Fibroblast of upper back skin (primary cell): ENCODE measurements at places on chromosomes 11 and 22.

- DNase-seq: no peak
Measured at GRCh38 chr11:113213549-113213948, 100.8 kb upstream of the TTC12 start.

DNA sequence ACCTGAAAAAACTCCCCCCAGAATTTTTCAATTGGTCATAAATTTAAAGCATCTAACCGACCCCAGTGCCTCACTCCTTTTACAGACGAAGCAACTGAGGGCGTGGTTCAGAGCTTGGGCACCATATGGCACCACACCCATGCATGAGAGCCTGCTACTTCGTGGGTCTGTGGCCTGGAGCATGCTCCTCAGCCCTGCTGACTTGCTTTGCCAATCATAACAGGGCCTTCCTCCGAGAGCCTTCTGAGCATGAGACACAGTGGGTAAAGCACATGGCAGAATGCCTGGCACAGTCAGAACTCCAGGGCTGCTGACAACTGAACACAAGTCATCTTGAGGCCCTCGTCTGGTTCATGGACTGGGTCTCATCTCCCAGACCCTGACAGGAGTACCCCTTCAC, 33.3 kb downstream of the HIRA start:
- DNase-seq: no peak

- DNase-seq: no peak
Measured at GRCh38 chr11:134124660-134125451, 56.0 kb downstream of the JAM3 start.

- peak; percentile 91 for DNase-seq
Measured at GRCh38 chr11:109435121-109435742, 13.2 kb downstream of the C11orf87 start.

- peak; percentile 72 for DNase-seq
Measured at GRCh38 chr11:1153951-1154493, 3.7 kb upstream of the MUC5AC start.

- DNase-seq: no peak
Measured at GRCh38 chr22:46734830-46735453, 3.1 kb downstream of the CERK start.

DNA sequence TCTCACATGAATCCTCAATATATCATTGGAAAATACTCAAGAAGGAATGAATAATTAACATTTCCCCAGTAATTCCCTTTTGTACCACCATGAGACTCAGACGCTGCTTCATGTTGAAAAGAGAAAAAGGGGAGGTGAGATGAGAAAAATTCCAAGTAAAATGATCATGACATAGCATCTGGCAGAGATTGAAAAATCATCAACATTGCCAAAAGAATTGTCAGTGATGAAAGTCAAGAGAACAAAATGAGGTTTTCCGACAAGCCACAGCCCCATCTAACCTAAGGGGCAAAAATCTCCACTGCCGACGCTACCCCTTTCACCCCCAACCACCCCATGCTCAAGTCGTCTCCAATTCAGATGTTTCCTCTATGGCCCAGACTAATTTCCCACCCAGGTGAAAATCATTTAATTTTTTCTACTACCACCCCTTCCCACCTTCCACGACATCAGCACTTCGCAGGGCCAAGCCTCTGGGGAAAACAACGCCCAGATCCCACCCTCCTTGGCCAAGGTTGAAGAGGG, 1.2 kb downstream of the RAB6A start:
- peak; percentile 26 for DNase-seq

DNA sequence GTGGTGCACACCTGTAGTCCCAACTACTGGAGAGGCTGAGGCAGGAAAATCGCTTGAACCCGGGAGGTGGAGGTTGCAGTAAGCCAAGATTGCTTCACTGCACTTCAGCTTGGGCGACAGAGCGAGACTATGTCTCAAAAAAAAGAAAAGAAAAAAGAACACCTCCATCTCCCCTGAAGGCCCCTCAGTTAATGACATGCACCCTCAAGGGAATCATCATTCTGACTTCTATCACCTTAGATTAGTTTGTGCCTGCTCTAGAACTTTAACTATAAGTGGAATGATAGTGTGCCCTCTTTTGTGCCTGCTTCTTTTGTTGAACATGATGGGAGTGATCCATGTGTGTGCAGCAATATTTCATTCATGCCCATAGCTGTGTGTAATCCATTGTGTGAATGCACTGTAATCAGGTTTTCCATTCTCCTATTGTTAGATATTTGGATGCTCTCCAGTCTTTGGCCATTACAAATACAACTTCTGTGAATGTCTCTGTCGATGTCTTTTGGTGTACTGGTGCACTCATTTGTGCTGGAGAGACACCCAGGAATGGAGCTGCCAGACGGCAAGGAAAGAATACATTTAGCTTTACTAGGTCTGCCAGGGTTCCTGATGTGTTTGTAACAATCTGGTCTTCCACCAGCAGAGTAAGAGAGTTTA, 883 bp upstream of the VPREB3 start:
- DNase-seq: no peak

GRCh38 chr11:10314199-10315072, 9.6 kb downstream of the ADM start:
- DNase-seq: peak; percentile 40

GRCh38 chr22:19892257-19892879, 37.7 kb upstream of the GNB1L start:
- peak; percentile 51 for DNase-seq

GRCh38 chr11:112400476-112401014, 139.9 kb upstream of the PLET1 start:
- DNase-seq: no peak

- peak; percentile 23 for DNase-seq
Measured at GRCh38 chr11:67118181-67118766, 789 bp upstream of the KDM2A start.

- no peak for DNase-seq
Measured at GRCh38 chr22:37768273-37768672, 39.5 kb upstream of the GCAT start.

DNA sequence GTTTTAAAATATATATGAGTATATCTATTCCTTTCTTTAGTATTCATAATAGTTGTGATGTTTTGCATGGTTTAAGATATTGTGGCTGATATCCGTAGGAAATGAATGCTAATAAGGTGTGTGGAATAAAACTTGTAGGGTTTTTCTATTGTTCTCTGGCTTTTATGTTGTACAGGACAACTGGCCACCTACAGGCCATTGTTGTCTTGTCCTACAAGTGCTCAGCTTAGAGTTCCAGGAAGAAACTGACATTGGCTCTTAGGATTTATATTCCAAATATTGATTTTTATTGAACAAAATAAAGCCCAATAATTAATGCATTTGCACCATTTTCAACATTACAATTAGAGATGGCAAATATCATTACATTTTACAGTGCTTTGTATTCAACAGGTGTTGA, 512.8 kb upstream of the TENM4 start:
- DNase-seq: no peak

DNA sequence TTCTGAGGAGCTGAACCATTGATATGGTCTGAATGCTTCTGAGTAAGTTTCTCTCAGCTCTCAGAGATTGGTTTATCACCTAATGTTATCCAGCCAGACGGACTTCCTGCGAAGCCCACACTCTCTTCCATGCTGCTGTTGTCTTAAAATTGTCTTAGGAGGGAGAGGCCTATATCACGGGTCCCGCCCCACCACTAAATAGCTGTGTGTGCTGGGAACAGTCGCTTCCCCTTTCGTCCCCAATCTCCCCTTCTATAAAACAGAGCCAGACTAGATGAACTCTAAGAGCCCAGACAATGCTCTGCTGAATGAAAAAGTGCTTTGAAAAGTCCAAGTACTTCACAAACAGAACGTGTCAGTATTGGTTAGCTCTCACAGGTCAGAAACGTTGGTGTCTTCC, 81.4 kb upstream of the AKIP1 start:
- no peak for DNase-seq

DNA sequence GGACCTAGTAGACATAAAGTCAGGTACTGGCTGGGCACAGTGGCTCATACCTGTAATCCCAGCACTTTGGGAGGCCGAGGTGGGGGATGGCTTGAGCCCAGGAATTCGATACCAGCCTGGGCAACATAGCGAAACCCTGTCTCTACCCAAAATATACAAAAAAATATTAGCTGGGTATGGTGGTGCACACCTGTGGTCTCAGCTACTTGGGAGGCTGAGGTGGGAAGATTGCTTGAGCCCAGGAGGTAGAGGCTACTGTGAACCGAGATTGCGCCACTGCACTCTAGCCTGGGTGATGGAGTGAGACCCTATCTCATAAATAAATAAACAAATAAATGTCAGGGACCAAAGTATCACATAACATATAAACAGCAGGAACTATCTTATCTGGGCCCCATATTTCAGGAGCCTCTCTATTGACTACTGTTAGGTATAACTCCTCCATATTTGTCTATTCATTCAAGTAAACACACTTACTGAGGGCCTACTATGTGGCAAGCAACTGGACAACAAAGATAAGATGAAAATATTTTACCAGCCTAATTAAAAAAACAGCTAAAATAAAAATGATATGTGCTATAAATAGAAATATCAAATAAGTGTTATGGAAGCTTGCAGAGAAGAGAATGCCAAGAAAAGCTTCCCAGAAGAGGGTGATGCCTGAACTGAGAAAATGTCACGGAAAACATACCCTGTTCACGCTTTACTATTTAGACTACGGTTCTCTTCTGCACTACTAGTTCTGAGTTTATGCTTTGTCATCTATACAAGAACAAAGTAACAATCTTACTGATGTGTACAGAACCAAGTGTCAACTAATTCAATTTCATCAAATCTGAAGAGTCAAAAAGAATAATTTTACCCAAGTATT, 2.0 kb downstream of the NUP98 start:
- no peak for DNase-seq

- DNase-seq: no peak
Measured at GRCh38 chr11:66912911-66913310, 45.3 kb downstream of the PC start.

- no peak for DNase-seq
Measured at GRCh38 chr11:67482275-67482826, 475 bp upstream of the AIP start.

DNA sequence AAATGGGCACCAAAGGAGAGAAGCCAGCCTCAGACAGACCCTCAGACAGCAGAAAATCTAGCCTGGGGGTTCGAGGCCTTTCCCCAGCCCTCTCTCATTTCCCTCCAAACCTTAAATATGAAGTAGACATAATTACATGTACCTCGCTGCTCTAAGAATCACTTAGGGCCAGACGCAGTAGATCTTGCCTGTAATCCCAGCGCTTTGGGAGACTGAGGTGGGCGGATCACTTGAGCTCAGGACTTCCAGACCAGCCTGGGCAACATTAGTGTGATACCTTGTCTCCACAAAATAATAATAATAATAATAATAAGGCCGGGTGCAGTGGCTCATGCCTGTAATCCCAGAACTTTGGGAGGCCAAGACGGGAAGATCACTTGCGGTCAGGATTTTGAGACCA, 52.1 kb upstream of the WNT7B start:
- no peak for DNase-seq

- DNase-seq: peak; percentile 25
Measured at GRCh38 chr11:70661761-70662501, 263.6 kb downstream of the CTTN start.

GRCh38 chr11:103147627-103148026, 38.4 kb downstream of the DYNC2H1 start:
- DNase-seq: no peak

GRCh38 chr22:20580179-20580578, 72.8 kb downstream of the MED15 start:
- no peak for DNase-seq

- no peak for DNase-seq
Measured at GRCh38 chr11:111575740-111576139, 26.5 kb upstream of the SIK2 start.

GRCh38 chr11:104645261-104646222, 252.7 kb downstream of the CASP12 start:
- no peak for DNase-seq

DNA sequence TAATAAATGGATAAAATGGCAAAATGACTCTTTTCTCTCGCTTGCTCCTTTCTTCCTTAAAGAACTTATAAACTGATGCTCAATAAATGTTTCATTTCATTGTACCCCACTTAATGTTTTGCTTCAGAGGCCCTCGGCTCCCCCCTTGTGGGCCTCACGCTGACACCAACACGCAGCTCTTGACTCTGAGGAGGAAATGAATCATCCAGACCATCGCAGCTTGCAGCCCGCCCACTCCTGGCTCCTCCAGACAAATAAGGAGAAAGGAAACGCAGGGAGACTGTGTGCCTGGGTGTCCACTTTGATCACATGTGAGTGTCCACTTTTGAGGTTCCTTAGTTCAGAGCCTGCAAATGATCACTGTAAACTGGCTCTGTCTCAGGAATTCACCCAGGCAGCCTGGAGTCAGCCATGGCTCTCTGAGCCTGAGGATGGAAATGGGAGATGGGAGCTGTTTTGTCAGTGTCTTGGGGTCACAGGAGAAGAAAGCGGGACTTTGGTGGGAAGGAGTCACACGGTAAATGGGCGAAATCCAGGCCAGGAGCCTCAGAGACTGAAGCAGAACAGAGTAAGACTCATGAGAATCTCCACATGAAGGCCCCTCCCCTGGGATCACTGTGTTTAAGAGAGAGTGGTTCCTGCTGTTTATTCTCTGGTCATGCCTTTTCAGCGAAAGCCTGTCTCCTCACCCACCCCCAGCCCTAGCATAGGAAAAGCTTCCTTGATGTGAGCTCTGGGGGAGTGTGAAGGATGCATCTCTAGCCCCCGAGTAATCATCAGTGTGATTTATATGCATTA, 96.5 kb downstream of the CWC15 start:
- DNase-seq: peak; percentile 95

DNA sequence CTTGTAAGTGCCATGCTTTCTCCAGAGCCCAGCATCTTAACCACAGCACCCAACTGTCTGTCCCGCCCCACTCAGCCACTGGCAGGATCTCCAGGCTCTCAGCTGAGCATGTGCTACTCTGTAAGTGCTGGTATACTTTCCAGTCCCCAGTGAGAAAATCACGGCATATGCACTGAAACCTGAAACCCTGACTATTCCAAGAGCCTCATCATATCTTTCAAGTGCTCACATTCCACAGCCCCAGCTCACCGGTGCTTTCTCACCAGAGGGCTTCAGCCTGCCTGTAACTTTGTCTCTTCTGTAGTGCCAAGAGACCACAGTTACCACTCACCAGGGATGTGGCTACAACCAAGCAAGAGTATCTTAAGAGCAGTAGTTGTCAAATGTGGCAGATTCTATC, 24.4 kb upstream of the PAMR1 start:
- peak; percentile 98 for DNase-seq

DNA sequence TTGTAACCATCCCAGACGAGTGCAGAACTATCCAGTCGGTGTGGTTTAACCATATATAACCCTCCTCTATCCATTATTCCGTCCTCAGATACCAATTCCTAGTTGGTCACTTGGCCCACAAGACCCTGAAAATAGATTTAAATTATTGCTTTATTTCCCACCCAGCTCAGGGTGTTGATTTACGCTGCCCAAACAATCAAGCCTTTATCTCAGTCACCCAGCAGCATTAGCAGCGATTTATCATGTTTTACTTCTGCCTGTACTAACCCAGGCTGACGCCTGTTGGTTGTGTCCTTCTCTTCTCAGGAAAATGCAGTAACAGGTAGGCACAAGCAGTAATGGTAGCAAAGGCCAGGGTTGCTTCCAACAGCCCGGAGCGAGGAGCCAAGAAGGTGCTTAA, 81.2 kb downstream of the DSCAML1 start:
- no peak for DNase-seq

GRCh38 chr11:72061739-72062396, 18.5 kb downstream of the NUMA1 start:
- DNase-seq: no peak

GRCh38 chr22:43919106-43919973, 4.3 kb upstream of the PNPLA3 start:
- DNase-seq: peak; percentile 43

GRCh38 chr11:117226388-117227385, 5.2 kb downstream of the PCSK7 start:
- DNase-seq: peak; percentile 75
